ENCODE measurements at places on chromosomes 3 and 15.

GRCh38 chr15:87365186-87365585, 891.4 kb downstream of the NTRK3 start:
- DNase-seq = no peak

DNA sequence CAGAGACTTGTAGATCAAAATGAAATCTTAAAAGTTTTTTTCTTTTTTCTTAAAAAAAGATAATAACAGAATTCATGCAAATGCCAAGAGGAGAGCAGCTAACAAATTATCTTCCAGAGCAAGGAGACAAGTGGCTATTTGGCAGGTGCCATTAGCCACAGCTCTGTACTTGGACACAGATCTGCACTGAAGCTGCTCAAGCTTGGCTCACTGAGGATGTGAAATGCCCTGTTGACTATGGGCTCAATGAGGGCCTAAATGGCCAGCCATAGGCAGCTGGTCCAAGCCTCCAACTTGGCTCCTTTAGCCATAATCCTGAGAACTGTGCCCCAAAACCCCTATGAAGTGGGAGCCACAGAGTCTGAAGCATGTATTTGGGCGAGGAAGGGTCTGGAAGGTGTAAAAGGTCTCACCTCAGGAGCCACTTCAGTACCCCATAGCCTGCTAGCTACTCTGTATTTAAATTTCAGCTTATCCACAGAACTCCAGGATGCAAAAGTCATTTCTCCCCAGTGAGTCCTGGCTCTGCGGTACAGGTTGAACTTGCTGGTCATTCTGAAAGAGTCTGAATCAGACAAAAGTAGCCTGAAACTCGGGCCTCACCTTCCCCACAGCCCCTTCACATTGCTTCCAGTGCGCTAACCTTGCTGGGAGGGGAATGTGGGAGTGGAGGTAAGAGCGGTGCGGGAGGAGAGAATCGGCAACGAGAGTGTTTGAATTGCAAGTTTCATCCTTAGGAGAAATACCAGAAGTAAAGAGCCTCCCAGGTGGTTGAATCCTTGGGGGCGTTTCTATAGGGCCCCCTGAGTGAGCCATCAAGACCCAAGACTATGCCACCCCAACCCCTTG, 48.0 kb downstream of the ZIC4 start:
- DNase-seq = no peak

DNA sequence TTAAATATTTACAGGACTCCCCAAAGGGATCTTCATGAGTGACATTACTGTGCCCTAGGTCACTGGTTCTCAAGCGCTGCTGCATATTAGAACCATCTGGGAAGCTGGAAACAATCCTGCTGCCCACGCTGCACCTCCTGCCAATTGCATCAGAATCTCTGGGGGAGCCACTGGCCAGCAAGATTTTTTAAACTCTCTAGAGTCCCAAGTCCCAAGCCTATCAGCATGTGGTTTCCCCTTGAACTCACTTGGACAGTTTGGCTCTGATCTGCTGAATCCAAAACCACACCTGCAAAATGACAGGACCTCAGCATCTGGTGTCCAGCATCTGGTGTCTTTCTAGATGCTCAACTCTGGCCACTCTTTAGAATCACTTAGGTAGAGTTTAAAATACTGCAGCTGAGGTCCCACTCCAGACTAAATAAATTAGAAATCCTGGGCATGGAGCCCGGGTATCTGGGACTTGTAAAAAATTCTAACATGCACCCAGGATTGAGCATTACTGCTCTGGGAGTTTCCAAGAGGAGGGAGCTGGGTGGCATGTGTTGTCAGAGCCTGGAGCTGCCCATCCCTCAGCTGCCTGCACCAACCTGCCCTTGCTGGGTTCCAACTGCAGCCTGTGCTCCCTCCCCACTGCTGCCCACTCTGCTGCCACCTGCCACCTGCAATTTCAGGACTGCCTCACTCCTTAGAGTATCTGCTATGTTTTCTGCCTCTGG, 311.3 kb downstream of the SLC9A9 start:
- peak; percentile 60 for DNase-seq

- no peak for DNase-seq
Observed at GRCh38 chr3:148957586-148957985, 33.8 kb upstream of the GYG1 start.

Data from ureter (tissue), 1 donor.